ENCODE measurements at places on chromosomes 1 and 21.

- DNase-seq, result peak; percentile 90
Measured at GRCh38 chr1:116806245-116806644, 52.0 kb downstream of the CD2 start.

GRCh38 chr1:38680801-38681510 lies 178.6 kb downstream of the RRAGC start:
- DNase-seq, result no peak

- no peak for DNase-seq
Measured at GRCh38 chr1:10736634-10737586, 59.5 kb downstream of the CASZ1 start.

DNA sequence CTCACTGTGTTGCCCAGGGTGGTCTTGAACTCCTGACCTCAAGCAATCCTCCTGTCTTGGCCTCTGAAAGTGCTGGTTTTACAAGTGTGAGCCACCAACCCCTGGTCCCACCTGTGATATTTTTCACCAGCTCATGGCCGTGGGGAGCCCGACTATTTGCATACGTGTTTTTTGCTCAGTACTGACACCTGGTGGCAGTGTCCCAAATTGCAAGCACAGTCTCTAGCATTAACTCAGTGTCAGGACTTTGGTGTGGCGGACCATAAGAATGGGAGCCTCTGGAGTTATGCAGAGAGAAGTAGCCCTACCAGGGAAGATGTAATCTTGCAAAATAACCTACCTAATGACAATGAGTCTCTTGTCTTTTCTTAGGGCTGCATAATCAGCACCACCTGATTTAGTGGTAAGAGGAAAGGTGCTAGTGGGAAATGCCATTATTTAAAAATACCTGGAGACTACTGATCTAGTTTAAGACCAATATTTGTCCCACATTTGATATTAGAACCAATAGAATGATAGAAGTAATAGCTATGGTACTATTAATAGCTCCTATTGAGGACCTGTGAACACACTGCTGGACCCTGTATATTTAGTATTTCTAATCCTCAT lies 305.4 kb downstream of the DISC1 start:
- peak; percentile 67 for DNase-seq

- no peak for DNase-seq
Measured at GRCh38 chr1:25832336-25833037, 12.7 kb downstream of the MTFR1L start.

GRCh38 chr1:43402089-43402865 lies 12.6 kb downstream of the SZT2 start:
- DNase-seq, result no peak

DNA sequence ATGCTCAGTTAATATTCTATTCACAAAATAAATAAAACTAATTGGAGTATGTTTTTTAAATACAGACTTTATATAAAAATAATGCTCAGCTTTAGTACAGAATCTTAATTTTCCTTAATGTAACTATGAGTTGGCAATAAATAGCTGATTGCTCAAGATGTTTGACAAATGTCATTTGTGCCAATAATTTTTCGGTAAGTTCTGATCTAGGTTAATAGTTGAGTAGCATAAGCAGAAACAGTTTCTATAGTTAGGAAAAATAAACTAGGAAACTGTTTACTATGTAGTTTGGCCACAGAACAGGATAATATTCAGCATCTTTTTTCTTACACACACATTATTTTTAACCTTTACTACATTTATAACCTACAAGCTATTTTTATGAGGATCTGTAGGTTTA lies 40.3 kb downstream of the KCTD3 start:
- no peak for DNase-seq

DNA sequence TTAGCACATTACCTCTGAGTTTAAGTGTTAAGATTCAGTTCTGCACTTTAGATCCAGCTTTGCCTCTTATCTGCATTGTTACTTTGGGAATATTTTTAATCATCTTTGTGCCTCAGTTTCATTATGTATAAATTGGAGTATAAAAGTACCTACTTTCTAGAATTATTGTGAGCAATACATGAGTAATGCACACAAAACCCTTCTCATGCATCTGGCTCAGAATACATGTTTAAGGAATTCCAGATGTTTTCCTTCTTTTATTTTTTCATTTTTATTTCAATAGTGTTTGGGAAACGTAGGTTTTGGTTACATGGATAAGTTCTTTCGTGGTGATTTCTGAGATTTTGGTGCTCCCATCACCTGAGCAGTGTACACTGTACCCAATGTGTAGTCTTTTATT lies 14.2 kb downstream of the C8A start:
- no peak for DNase-seq

DNA sequence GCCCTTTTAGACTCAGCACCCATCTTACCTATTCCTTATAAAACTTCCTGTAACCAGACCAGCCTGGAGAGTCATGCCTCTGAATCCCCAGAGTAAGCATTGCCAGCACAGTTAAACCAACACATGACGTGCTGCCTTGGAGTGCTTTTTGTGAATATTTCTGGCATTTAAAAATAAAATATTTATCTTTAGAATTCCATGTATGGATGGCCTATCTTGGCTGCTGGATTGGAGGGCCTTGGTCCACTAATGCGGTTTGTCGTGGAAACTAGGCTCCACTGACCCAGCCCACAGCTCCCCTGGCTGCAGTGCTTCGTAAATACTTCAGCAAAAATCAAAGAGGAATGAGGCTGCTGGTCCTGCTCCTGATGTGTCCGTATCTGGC lies 17.5 kb downstream of the MTARC1 start:
- no peak for DNase-seq

- DNase-seq, result no peak
Measured at GRCh38 chr1:52210044-52210443, 68.2 kb downstream of the ZFYVE9 start.

DNA sequence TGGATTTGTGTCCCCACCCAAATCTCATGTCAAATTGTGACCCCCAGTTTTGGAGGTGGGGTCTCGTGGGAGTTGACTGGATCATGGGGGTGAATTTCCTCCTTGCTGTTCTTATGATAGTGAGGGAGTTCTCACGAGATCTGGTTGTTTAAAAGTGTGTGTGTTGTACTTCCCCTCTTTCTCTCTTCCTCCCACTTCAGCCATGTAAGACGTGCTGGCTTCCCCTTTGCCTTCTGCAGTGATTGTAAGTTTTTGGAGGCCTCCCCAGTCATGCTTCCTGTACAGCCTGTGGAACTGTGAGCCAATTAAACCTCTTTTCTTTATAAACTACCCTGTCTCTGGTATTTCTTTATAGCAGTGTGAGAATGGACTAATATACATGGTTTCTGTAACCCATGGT lies 64.6 kb downstream of the RHOU start:
- DNase-seq, result no peak

DNA sequence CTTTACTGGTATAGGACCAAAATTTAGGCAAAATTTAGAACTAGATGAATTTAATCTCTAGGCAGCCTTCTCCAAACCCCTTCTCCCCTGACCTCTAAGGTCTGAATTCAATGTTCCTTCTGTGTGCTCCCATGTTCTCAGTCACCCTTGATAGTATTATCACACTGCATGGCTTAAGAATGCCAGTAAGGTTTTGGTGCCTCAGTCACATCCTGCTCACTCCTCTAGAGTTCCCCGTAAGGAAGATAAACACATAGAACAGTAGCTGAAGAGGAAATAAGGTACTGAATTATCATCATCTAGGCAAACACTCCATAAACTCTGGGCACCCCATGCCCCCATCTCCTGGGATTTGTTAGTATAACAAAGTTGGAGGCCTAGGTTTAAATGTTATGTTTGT lies 18.2 kb downstream of the PRRX1 start:
- no peak for DNase-seq

GRCh38 chr1:246592695-246593094 lies 26.4 kb downstream of the CNST start:
- DNase-seq, result no peak

DNA sequence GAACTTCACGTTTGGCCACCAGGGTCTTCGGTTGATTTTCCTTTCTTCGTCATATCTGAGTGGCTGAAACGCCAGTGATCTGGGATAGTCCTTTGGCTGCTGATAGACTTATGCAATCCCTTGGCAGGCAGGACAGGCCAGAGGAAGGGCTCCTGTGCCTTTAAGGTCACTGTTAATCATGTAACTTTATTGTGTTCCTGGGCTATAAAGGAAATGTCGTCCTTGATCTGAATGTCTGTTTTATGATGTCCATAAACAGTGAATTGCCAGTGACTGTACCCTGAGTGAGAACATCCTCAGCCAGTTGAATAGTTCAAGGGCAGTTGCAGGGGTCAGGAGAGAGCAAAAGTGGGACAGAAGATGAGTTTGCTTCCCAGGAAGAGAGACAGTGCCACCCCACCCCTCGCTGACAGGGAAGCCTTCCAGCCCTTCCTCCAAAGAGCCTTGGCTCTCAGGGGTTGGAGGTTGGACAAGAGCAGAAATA lies 68.0 kb downstream of the PDE9A start:
- DNase-seq, result no peak

GRCh38 chr1:43689289-43689688 lies 18.0 kb upstream of the ST3GAL3 start:
- no peak for DNase-seq

DNA sequence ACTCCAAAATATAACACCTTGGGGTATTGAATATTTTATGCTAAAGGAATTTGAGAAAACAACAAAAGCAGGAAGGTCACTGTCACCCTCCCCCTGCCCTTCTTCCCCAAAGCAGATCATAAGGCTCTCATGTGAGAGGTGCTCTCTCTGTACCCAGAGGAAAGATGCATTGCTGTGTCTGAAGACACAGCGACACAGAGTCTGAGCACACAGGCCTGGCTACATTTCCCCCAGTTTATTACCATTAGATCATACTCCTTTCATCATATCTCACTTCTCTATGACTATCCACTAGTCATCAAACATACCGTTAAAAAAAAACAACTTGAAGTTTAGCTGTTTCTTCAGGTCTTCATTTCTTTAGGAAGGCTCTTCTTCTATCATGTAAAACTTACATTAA lies 127.1 kb downstream of the PPIAL4G start:
- DNase-seq, result no peak

DNA sequence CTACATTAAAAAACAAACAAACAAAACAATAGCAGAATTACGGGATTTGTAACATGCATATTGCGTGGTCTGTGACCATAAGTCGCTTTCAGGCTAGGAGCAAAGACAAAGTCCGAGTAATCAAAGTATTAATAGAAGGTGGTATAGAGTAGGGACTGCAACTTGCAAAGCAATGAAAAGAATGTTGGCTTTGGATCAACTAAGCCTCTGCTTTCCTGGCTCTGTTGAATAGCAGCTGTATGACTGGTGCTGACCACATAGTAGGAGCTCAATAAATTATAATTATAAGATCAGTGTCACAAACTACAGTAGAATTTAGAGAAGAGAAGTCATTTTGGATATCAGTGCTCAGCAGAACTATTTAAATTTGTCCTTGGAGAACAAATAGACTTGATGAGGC lies 586.4 kb downstream of the DPYD start:
- no peak for DNase-seq

GRCh38 chr1:31701091-31701736 lies 2.6 kb downstream of the COL16A1 start:
- peak; percentile 53 for DNase-seq

DNA sequence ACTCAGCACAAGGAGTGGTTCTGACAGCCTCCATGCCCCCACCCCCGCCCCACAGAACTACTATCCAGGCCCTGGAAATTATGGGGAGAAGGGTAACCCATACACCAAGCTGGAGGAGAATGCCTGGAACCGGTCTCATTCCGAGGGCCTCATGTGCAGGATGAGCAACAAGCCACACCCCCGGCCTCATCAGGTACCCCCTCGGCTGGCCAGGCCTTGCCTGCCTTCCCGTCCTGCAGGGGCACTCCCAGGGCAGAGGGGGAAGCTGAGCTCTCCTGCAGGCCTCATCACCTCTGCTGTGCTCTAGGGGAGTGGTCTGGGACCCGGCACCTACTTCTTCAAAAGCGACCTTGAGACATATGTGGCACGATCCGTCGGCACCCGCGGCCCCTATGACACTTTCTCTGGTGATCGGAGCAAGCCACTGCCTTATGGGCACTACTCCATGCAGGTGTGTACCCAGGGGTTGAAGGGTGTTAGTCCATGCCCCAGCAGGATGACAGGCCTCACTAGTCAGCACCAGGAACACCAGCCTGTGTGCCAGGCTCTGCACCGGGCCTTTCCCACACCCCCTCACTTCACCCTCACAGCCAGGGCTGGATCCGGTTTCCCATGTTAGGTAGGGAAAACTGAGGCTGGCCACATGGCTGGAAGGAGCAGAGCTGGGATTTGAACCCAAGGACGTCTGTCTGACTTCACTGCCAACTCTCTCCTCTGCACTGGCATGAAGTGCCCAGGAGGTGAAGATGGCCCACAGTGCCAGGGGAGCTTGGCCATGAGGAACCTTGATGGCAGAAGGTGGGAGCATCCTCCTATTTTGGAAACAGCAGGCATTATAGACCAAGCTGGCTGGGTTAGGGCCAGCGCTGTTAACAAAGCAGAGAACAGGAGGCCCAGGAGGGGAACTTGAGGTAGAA lies 10.9 kb upstream of the TTC22 start:
- no peak for DNase-seq

- DNase-seq, result no peak
Measured at GRCh38 chr1:162023181-162023546, 505 bp downstream of the OLFML2B start.

DNA sequence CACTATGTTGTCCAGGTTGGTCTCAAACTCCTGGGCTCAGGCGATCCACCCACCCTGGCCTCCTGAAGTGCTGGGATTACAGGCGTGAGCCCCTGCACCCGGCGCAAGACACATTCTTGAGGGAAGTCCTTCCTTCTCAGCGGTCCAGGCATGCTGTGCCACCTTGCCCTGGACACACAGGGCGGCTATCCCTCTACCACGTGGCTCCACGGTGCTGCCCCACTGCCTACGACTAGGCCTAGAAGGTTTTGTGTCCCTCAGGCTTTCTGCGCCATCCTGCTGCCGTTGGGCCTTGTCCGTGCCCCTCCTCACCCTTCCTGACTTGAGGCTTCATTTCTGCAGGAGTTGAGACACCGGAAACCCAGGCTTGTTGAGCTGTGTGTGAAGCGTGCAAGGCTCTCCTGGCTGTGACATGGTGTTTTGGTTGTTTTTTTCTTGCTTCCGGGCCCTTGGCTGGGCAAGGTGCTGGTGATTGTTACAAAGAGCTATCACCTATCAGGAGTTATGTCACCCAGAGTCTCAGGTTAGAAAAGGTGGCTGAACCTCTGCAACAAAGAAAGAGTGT lies 13.9 kb downstream of the C1orf174 start:
- DNase-seq, result no peak

DNA sequence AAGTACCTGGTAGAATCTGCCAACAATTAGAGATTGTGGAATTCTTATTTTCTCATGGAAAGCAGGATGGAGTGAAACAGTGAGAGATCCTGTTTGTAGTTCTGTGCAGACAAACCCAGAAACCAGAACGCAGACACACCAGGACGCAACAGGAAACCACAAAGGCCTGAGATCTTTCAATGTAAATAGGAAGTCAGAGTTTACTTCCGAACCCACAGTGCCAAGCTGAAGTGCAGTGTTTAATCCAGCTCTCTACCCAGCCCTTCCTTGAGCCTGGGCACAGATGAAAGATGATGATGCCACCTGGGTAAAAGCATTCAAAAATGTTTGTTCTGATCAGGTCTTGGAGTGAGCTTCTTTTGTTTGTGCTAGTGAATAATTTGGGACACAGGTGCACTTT lies 244.2 kb upstream of the HOOK1 start:
- DNase-seq, result peak; percentile 5

Measured in stimulated activated CD4-positive, alpha-beta T cell treated with anti-CD3 and anti-CD28 coated beads, Interleukin-15, amount 100 ng/mL, for 24 hours (primary cell).